ENCODE measurements at places on chromosomes 2 and 18.

- DNase-seq, result no peak
Measured at GRCh38 chr2:96906729-96907114, 36.8 kb upstream of the SEMA4C start.

GRCh38 chr2:30692829-30693275 is 114.4 kb downstream of the CAPN13 start:
- no peak for DNase-seq

- DNase-seq, result no peak
Measured at GRCh38 chr2:20107776-20108175, 56.3 kb upstream of the LAPTM4A start.

DNA sequence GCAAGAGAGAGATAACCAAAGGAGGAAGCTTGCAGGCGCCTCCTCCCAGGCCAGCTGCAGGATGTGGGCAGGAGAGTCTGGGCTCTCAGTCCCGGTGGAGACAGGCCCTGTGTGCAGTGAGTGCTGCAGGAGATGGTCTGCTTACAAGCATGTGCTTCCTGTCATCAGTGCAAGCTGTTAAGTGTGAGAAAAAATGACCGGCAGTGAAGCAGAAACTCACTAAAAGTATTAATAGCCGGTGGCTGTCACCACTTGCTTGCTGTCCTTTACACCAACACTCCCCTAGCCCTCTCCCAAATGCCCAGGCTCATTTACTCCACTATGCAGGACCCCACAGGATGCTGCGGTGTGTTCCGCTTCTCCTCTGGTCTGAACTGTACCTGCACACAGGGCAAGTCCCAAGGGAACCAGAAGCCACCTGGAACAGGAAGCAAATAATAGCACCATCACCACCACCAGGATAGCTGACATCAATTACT is 435.6 kb upstream of the HS6ST1 start:
- no peak for DNase-seq

- no peak for DNase-seq
Measured at GRCh38 chr18:63440219-63440618, 17.9 kb upstream of the VPS4B start.

DNA sequence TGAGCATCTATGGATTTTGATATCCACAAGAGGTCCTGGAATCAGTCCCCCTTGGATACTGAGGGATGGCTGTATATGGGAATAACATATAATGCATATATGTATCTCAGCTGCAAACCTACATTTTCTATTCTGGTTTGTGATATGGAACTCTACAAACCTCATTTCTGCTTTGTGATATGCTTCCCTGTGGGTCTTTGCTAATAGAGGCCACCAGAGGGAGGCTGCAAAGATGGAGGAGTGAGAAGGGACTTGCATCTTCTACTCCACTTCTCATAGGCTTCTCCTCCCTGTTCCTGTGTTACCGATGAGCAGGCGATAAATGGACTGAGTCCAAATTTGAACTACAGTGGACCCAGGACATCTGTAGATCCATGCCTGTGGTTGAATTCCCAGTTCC is 37.8 kb downstream of the ARID5A start:
- no peak for DNase-seq

DNA sequence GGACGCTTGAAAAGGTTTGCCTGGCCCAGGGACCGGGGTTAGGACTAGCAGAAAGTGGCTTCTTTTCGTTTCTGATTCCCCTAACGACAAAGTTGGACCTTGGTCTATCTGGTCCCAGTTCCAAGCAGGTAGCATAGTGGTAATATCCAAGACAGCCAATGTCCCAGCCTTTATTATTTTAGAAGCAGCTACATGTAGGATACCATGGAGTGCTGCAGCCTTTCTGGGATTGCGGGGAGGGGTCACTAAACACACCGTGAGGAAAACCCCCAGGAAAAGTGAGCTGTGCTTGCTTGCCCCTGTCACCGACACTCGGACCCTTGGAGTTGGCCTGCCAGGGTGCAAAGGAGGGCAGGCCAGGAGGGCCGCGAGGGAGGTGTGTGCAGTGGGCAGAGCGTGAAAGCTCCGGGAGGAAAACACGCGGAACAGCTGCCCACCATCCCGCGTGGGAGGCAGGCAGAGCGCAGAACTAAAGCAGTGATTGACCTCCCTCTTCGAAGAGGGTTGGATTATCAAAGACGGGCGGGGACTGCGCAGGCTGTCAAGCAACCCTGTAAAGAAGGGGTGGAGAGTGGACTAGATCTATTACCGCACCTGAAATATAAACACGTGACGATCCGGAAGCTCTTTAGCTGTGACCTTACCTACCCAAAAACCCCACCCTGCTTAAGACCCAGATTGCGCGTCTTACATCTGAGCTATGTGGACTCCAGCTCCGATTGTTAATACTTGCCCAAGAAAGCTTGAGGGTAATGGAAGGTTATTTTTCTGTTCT is 624 bp upstream of the MAP4K3 start:
- peak; percentile 49 for DNase-seq

GRCh38 chr2:8006626-8007025 is 675.2 kb upstream of the ID2 start:
- DNase-seq, result no peak

DNA sequence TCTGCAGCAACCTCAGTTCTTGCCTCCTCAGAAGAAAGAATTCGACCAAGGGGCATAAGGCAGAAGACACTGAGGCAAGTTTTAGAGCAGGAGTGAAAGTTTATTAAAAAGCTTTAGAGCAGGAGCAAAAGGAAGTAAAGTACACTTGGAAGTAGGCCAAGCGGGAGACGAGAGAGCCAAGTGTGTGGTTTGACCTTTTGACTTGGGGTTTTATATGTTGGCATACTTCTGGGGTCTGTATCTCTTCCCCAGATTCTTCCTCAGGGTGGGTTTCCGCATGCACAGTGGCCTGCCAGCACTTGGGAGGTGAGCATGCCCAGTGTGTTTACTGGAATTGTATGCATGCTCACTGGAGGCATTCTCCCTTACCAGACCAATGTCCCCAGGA is 59.3 kb upstream of the ANKRD44 start:
- DNase-seq, result no peak

- no peak for DNase-seq
Measured at GRCh38 chr2:240211598-240212424, 71.4 kb upstream of the OTOS start.

- peak; percentile 80 for DNase-seq
Measured at GRCh38 chr2:38723173-38723572, 28.0 kb downstream of the SRSF7 start.

- peak; percentile 60 for DNase-seq
Measured at GRCh38 chr2:217756375-217757107, 246.3 kb downstream of the TNS1 start.

DNA sequence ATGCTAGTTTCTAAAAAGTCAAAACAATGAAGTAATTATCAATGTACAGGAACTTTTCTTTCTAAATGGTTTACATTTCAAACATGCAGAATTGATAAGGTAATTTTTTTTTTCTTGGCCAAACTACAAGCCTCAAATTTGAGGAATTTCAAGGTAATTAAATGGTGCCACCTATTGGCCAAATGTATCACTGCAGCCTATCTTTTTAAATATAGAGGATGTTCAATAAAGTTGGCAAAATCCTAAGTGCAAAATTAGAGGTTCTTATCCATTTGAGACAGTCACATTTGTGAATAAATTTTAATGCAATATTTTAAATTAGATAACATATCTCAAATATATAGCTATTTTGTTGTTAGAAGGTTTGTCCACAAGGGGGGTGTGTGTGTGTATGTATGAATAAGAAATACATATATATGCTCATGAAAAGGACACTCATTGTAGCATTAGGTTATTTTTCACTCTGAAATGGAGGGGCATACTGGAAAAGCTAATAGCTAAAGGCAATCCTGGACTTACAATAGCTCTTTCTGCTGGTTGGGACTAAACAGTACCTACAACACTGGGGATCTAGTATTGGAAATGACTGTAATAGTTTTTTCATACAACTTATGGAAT is 26.2 kb downstream of the MMADHC start:
- no peak for DNase-seq

Data from NCI-H524 (cell line).